ENCODE measurements at places on chromosomes 2 and 18.

- DNase-seq = no peak
Observed at GRCh38 chr2:203097735-203098134, 83.1 kb downstream of the NBEAL1 start.

DNA sequence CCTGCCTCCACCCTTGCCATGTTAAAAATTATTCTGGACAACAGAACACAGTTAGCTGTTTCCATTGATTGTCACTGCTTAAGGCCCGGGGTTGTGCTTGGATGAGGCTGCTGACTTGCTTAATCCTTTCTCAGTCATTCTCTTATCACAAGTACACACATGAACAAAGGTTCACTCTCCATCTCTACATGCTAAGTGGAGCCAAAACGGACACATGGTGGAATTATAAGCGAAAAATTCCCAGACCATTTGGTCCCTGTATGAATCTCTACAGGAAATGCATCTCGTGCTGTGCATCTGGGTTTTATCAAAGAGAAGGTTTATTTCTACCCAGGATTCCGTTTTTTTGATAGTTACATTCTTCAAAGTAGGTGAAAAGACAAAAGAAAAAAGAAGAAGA, 177.5 kb upstream of the ETAA1 start:
- no peak for DNase-seq

GRCh38 chr18:59839246-59839645, 60.5 kb upstream of the PMAIP1 start:
- DNase-seq = no peak

DNA sequence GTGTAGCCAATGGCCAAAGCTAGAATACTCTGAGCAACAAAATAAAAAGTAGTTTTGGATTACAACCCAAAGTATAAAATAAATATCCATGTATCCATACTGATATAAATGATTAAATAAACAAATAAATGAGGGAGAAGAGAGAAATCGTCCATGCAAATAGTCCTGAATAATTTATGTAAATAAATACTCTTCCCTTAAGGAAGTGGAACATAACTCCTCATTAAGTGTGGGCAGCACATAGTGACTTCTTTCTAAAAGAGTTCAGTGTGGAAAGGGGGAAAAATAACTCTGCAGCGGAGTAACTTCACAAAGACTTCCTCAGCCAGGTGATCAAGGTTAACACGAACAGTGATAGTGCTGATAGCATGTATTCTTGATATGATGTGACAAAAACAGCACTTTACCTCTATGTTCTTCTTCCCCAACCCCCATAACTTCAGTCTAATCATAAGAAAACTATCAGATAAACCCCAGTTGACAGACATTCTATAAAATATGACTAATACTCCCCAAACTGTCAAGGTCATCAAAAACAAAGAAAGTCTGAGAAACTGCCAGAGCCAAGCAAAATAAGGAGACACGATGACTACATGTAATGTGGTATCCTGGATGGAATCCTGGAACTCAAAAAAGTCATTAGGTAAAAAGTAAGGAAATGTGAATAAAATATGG, 30.7 kb downstream of the METTL8 start:
- no peak for DNase-seq

DNA sequence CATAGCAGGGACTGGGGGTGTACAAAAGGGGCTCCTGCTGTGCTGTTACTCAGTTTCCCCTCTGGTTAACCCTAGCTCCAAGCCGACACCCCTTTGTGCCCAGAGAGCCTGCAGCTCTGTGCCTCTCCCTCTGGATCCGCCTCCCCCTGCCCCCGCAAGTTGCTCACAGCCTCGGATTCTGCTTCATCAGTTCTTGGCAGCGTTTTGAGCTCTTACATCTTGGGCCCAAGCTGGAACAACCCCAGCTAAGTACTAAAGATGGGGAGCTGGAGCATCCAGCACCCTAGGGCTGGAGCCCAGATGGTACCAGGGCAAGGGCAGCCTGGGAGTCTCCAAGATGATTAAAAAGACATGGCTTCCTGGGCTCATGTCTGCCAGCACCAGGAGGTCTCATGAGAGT, 40.7 kb downstream of the POMC start:
- no peak for DNase-seq

DNA sequence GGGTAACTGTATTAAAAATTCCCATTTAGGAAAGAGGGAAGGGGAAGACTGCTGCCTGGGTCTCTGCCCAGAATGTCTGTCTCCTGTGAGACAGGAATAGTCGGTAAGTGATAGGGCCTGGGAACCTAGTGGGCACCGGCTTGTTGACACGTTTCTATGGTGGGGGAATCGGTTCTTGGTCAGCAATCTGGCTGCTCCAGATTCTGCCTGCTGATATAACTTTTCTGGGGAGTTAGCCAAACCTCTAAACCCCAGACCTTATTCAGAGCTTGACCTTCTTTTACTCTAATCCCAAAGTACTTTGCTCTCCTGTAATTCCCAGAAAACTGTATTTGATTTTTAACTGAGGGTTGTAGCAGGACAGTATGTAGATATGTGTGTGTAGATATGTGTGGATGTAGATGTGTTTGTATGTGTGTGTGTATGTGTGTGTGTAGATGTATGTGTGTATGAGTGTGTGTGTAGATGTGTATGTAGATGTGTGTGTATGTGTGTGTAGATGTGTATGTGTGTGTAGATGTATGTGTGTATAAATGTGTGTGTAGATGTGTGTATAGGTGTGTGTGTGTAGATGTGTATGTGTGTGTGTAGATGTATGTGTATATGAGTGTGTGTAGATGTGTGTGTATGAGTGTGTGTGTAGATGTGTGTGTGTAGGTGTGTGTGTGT, 61.8 kb upstream of the TXNDC2 start:
- DNase-seq = no peak

GRCh38 chr2:112121682-112122254, 16.4 kb upstream of the FBLN7 start:
- DNase-seq = no peak

DNA sequence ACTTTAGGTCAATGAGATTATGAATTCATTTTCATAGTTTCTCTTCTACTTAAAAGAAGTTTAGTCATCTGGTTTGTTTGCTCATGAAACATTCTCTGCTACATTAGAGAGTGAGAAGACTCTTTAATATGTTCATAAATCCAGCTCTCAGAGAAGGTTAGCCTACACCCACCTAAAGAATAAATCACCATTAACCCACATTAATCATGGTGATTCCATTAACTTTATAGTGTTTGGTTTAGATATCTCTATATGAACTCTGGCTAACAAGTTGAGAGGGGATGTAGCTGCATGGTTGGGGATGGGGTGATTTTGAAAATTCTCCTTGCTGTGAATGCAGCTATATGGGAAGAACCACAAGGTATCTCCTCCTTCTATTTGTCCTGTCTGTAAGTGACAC, 10.7 kb downstream of the TFPI start:
- no peak for DNase-seq

GRCh38 chr2:133777574-133777960, 209.3 kb upstream of the NCKAP5 start:
- no peak for DNase-seq

GRCh38 chr2:227717687-227718567, at the start of gene SLC19A3:
Gene SLC19A3, minus strand, starts transcription at chr2:227718028. Its CDS starts 15,710 bp downstream, at chr2:227702318.
- DNase-seq = no peak

- DNase-seq = no peak
Observed at GRCh38 chr2:113376913-113377445, 60.5 kb upstream of the ZNG1B start.

- no peak for DNase-seq
Observed at GRCh38 chr2:168601741-168602140, 145.7 kb downstream of the CERS6 start.

DNA sequence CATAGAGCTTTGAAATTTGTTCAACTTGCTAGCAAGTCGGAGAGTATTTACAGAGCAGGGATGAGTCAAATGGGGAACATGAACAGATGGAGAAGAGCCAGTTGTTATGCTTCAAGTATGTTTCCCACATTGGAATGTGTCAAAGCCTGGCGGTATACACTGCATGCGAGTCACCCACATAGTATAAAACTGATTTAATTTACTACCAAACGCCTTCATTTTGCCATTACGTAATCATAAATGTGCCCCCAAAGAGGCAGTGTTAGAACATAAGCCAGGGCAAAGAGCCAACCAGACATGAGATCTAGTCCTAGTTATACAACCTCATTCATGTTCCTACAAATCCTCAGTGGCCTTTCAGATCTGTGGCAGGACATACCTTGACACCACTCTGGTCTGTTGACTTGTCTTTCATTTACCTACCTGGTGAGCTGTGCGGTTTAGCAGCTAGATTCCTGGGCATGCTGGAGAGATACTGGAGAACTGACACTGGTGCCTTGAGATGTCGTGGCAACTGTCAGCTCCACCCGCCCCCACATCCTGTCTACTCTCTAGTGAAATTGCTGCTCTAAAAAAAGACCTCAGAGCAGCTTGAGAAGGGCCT, 21.7 kb upstream of the NRP2 start:
- no peak for DNase-seq

- DNase-seq = no peak
Observed at GRCh38 chr18:54647176-54647575, 56.1 kb downstream of the DYNAP start.

GRCh38 chr2:38615237-38615636, 12.5 kb upstream of the HNRNPLL start:
- no peak for DNase-seq

DNA sequence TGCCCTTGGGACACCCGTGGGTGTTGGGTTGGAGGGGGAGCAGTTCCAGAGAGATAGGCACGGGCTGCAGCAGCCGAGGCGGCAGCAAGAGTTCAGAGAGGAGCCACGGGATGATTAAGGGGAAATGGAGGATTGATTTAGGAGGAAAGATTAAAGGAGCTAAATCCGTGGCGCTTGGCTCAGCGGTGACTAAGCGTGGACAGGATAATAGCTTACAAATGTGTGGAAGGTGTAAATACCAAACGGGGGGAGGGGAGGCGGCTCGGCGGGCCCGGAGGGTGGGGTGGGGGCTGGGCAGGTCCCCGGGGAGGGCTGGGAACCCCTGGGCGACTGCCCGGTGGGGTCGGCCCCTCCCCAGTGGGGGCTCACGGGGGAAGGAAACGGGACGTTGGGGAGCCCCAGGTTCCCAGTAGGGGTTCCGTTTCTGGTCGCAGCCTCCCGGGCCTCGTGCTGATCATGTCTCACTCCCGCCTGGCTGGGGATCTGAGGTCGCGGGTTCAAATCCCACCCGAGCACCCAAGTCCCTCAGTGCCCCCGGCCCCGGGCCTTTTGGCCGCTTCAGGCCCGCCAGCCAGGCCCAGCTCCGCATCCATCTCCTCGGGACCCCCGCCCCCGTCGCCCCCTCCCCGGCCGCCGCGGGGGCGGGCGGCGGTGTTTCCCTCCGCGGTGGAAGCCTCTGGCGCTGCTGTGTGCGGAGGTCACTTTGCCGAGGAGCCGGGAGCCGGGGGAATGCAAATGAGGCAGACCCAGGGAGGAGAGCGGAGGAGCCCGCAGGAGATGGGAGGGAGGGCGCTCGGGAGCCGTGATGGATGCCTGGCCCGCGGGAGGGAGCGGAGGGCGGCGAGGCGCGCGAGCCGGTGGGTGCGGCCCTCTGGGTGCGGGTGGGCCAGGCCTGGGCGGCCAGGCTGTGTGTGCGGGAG, 8.1 kb downstream of the ASIC4 start:
- DNase-seq = no peak

DNA sequence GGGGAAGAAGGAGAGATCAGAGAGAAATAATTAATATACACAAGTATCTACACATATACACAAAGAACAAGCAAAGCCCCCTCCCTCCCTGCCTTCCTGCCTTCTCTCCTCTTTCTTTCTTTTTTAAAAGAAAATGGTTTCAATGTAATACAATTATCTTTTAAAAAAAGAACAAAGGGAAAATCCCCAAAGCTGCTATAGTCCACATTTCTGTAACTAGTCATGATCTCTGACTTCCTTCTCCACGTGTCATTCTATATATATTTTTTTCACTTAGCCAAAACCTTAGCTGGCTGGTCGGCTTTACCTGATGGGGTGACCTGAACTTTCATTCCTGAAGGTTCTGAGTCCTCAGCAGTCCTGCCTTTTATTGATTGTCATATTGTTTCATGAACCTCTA, 44.3 kb downstream of the MAP3K20 start:
- DNase-seq = no peak

DNA sequence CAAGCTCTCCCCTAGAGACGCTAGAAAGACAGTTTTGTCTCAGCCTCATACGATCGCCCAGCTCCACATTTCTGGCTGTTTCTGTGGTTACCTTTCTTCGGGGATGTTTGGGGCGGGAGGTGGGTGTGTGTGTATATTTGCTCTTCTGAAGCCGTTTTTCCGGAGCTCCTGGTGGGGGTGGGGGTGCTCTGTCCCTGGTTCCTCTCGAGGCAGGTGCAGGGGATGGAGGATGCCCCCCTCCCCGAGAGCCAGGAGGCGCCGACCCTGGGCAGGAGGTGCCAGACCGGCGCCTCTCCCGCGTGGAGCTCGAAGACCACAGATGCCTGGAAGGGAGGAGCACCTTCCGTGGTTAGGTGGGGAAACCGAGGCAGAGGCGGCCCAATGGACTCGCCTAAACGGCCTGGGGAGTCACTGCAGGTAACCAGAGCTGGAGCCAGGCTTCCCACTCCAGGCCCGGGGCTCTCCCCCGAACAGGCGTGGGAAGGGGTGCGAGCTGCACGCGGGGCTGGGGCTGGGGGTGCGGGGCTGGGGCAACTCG, 694 bp upstream of the HPCAL1 start:
- DNase-seq = no peak

Measured in stimulated activated effector memory CD8-positive, alpha-beta T cell treated with anti-CD3 and anti-CD28 coated beads, Interleukin-12 subunit alpha, Interleukin-12 subunit beta, amount 100 ng/mL, for 72 hours (primary cell).